ENCODE measurements at places on chromosomes 4 and X.
A peak's percentile ranks its signal among the peaks of the same experiment; 100 is the strongest.

DNA sequence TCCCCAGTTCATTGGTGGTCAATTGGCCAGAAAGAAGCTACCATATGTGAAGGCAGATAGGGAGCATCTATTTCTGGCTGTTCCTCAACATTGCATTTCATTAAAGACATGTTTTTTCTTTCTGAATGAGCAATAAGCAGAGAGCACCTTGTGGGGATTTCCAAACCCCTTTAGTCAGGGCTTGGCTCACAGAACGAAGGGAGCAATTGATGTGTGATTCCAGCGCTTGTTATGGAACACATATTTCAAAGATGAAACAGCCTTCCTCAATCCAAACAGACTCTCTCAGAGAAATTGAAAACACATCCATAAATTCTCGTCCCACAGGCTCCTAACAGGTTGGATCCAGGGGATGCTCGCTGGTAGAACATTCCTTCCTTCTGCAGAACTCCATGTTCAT, 84.1 kb downstream of the CLCN4 start:
- no peak for DNase-seq

GRCh38 chr4:69120870-69121269, 24.6 kb downstream of the UGT2B7 start:
- DNase-seq, result no peak

GRCh38 chr4:80096175-80096850, 23.3 kb upstream of the ANTXR2 start:
- no peak for DNase-seq

- DNase-seq, result peak; percentile 32
Measured at GRCh38 chr4:183182873-183183725, 84.0 kb downstream of the WWC2 start.

DNA sequence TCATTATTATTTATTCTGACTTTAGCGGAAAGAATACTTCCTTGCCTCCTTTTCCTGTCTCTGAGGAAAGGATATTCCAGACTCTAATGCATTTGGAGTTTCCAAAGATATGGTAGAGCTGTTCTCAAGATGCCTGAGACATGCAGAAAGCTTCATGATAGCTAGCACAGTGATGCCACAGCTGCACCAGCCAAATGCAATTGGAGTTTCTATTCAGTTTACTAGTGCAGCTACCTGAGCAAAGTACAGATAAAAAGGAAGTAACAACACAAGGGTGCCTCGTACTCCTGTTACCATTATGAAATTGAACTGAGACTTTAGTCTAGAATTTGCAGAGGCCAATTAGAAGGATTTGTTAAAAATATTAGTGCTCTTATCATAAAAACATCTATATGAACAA, 57.5 kb upstream of the PARM1 start:
- DNase-seq, result no peak

DNA sequence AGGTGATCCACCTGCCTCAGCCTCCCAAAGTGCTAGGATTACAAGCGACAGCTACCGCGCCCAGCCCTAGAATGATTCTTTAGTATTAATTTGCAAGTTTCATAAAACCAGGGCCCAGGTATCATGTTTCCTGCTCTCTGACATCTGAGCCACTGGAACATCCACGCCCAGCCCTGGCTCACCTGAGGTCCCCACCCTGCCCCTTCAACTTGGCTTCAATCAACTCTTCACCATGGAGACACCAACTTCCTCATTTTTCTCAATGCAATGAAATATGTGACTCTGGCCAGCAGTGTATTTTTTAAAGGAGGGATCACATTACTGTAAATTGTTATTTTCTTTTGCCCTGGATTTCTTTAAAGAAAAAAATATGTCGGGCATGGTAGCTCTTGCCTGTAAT, 3.9 kb downstream of the PRSS12 start:
- no peak for DNase-seq

GRCh38 chr4:104967034-104967401, 179.7 kb upstream of the TET2 start:
- DNase-seq, result no peak

- no peak for DNase-seq
Measured at GRCh38 chrX:63920875-63921274, 135.9 kb upstream of the ARHGEF9 start.

DNA sequence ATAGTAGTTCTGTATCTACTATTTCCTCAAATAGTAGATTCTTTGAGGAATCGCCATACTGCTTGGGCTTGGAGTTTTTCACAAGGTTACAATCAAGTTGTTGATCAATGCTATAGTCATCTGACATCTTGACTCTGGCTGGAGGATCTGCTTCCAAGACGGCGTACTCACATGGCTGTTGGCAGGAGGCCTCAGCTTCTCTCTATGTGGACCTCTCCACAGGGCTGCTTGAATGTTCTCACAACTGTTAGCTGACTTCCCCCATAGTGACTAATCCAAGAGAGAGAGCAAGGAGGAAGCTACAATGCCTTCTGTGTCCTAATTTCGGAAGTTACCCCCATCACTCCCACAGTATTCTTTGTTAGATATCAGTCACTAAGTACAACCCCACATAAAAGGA, 10.3 kb downstream of the EGFL6 start:
- no peak for DNase-seq

- DNase-seq, result no peak
Measured at GRCh38 chrX:109709129-109709631, 23.9 kb downstream of the ACSL4 start.

- no peak for DNase-seq
Measured at GRCh38 chr4:127441571-127441970, 191.2 kb upstream of the INTU start.

DNA sequence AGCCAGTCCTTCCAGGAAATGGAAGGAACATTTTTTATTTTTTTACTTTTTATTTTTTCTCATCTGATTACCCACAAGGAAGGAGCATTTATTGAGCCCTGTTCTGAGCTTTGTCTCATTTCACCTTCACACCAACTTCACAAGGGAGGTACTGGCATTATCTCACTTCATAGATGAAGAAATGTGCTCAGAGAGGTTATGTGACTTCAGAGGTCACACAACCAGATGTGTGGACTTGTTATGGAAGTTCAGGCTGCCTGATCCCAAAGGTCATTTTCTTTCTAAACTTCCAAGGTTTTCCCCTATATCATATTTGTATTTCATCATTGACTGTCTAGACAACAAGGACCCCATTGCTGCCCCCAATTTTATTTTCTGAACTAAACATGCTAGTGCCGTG, 160.3 kb downstream of the DCLK2 start:
- no peak for DNase-seq

DNA sequence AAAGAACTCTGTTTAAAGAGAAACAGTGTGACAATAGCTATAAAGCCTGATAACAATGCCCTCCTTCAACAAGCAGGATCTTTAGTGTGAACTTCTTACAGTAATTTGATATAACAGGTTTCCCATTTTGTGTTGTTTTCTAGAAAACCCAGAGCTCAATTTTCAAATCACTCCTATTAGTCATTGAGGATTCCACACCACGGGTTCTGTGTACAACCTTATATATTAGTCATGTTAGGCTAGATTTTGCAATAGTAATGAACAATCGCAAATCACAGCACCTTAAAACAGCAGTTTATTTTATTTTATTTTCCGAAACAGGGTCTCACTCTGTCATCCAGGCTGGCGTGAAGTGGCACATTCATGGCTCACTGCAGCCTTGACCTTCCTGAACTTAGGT, 1020.9 kb upstream of the INTU start:
- no peak for DNase-seq

DNA sequence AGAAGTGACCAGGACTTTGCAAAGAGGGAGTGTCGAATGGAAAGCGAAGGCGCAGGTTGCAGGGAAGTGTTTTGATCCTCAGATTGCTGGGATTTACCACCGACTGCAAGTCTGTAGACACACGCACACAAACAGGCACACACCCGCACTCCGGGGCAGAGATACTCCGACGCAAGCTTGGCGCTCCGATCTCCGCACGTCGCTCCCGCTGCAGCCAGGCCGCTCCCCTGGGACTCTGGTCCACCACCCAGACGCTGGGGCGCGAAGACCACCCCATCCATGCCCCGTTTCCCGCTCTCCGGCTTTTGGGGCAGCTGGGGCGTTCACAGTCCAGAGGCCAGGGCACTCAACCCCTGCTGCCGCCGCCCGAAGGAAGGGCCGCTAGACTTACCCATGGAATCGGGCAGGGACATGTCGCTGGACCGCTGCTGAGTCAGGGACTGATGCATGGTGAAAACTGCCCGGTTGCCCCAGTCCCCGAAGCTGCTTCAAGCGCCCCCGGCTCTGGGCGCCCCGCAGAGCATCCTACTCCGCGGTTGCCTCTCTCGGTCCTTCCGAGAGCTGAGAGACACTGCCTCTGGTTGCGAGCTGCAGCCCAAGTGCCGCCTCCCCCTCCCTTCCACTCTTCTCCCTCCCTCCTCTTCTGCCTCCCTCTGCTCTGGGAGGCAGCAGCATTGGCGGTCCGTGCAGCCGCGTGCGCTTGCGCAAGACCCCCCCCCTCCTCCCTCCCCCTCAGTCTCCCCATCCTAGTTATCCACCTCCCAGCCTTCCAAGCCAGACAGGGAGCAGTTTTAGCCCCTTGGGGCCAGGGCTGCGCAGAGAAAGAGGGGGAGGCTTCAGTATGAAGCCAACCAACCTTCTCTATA, at the start of gene TMEM255A:
Gene TMEM255A, minus strand, starts transcription at position 601 of the 866 bp plus-strand sequence. Its CDS starts 152 bp downstream, at position 449.
- no peak for DNase-seq

DNA sequence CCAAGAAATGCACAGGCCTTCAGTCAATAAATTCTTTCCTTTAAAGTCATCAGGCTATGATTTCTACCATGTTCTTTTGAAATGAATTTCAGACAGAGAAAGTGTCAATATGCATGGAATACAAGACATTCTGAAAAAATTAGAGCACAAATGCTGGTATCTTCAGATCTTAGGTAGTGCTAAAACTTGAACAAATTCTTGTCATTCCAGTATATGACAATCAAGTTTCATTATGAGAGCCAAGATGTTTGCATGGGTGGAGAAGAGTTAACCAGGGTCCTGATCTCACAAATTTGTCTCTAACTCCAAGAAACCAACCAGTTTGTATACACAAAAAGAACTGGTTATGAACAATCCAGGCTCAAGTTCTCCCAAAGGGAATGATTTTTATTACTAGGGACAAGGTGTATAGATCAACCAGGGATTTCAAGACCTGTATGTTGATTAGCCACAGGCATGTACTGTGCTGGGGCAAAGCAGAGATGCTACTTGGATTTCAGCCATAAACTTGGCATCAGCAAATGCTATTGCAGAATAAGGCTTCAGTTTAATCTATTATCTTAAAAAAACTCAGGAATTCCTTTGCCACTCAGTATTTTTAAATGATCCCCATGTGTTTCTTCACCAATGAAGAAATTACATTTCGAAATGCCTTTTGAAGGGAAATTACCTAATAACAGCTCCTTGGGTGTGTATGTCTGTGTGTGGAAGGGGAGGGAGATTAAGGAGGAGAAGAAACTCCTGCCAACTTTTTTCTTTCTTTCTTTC, 69.7 kb downstream of the FANCB start:
- no peak for DNase-seq

DNA sequence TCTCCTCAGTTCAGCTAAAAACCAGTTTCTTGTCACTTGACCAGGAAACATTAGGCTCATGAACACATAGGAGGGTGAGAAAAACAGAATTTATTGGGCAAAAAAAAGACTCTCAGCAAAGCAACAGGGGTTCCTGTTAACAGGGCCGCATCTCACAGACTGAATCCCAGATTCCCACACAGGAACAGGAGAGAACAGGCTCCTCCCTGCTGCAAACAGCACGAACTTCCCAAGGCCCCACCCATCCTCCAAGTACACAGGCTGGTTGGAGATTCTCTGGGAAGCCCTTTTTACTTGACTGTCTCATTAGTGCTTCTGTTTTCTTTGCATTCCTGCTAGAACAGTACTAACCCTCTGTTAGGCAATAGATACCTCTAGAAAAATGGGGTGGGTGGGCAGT, 52.4 kb upstream of the IL21 start:
- DNase-seq, result no peak

- DNase-seq, result no peak
Measured at GRCh38 chr4:37562592-37562991, 123.6 kb downstream of the RELL1 start.

DNA sequence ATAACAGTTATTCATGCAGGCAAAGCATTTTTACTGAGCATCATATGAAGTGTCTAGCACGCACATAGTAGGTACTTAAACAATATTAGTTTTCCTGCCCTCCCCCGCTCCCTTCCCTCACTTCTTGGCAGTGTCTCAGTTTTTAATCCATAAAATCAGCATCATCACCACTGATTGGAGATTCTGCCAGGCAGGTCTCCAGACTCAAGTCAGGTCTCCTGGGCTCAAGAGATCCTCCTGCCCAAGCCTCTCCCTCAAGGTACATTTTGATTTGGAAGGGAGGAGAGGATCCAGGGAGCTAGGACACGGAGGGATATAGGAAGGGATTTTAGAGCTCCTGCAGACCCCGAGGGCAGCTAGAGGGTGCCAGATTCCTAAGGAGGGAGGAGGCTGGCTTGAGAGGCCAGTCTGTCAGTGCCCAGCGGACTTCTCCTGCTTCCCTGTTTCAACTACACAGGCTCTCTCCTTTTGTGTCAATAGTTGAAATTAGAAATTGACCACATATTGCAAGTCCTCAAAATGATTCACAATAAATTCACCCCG, 4.4 kb upstream of the FAT1 start:
- no peak for DNase-seq

- DNase-seq, result no peak
Measured at GRCh38 chr4:140152013-140152703, 1.8 kb downstream of the MAML3 start.

DNA sequence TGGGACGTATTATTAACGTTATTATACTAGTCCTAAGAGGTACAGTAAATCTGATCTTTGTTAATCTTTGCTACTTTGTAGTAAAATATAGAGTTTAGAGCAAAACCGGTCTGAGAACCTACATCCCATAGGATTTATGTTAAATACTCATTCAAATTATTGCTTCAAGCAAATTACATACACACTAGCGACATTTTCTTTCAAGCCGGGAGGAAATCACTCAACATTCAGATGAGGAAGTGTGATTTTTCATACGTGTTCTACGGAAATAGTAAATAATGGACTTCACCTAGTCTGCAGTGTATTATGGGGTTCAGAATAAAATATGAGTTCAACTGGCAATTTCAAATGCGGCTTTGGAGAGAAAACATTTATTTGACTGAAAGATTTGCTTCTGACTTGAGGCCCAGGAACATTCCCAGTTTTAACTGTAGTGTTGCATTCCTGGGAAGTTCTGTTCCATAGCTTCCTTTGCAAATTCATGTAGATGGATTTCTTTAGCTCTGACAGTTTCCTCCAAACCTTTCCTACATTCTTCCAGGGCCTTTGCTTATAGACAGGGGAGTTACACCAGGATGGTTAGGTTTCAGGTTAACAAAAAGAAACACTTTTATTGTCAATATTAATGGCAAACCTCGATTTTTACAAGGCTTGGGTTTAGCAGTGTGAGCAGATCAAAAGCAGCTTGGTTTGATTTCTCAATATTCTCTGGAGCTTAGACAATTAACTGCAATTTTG, 5.3 kb upstream of the HAND2 start:
- no peak for DNase-seq

GRCh38 chr4:56787380-56787779, 34.1 kb downstream of the SPINK2 start:
- DNase-seq, result no peak

GRCh38 chrX:109707319-109707718, 25.7 kb downstream of the ACSL4 start:
- no peak for DNase-seq

DNA sequence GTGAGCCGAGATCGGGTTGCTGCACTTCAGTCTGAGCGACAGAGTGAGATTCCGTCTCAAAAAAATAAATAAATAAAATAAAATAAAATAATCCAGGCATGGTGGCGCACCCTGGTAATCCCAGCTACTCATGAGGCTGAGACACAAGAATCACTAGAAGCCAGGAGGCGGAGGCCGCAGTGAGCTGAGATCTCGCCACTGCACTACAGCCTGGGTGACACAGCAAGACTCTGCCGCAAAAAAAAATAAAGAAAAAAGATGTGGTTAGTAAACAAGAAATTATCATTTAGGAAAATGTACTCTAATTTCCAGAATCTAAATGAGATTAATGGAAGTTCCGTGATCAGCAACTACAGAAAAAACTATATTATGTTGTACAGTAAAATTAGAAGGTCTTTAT, 14.5 kb upstream of the LRBA start:
- peak; percentile 44 for DNase-seq
